ENCODE measurements at places on chromosomes 7 and 10. TPM values are rescaled to one million over a fixed set of nuclear protein-coding genes. Genes with fewer than 3 reads are reported as not detected.

GRCh38 chr10:84845628-84846261 lies 517.4 kb downstream of the CCSER2 start:
- no peak for DNase-seq

The HOXA4 gene
- 1.5 TPM for total RNA-seq

The CYP3A7 gene
- not detected for total RNA-seq

The CALHM1 gene
- not detected for total RNA-seq

GRCh38 chr10:68598978-68599770 lies 39.0 kb downstream of the TET1 start:
- DNase-seq, result peak; percentile 44

The ADK gene
- 18.1 TPM for total RNA-seq

- DNase-seq, result no peak
These were observed 284.8 kb upstream of the FZD8 start for GRCh38 chr10:35926846-35927245.

DNA sequence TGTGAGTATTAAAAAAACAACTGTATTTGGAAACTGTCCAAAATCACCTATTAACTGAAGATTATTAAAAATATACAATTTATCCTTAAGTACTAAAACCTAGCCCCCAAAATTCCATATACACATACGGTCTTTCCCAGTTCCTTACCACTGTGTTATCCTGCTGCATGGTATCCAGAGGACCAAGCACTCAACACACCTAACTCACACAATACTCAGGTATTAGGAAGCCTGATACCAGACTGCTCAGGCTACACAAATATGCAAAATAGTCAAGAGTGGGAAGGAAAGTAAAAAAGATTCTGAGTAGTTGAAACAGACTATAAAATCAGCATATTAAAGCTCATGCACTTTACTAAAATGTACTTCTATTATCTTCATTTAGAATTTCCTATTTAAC lies 67.2 kb downstream of the EPC1 start:
- DNase-seq, result no peak

DNA sequence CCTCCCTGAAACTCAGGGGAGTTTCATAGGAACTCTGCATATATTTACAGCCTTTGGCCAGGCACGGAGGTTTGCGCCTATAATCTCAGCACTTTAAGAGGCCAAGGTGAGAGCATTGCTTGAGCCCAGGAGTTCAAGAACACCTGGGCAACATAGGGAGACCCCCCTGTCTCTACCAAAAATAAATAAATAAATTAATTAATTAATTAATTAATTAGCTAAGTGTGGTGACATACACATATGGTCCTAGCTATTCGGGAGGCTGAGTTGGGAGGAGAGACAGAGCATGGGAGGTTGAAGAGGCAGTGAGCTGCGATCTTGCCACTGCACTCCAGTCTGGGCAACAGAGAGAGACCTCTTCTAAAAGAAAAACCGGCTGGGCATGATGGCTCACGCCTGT lies 9.4 kb upstream of the LEP start:
- DNase-seq, result no peak

DNA sequence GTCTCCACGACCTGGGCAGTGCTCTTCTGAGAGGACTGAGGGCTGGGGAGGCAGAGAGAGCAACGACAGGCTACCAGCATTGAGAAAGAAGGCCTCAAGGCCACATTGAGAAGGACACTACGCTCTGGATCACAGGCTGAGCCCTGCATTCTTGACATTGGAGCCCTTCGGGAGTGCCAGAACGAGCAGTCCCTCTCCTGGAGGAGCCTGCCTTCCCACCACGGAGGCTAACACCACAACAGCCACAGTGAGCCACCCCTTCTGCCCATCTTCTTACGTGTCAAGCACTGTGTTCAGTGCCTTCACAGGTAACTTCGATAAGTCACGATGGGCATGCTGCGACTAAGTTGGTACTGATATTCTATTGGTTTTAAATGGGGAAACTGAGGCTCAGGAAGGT lies 267.8 kb downstream of the RPS24 start:
- no peak for DNase-seq

GRCh38 chr10:31554556-31554955 lies 235.5 kb downstream of the ZEB1 start:
- DNase-seq, result no peak

The HOXA7 gene
- 1.7 TPM for total RNA-seq

GRCh38 chr10:10791869-10792268 lies 225.8 kb upstream of the CELF2 start:
- DNase-seq, result no peak

GRCh38 chr10:35259769-35260397 lies 76.4 kb upstream of the CCNY start:
- DNase-seq, result peak; percentile 67

The NCOA4 gene
- total RNA-seq, result 236 TPM

- no peak for DNase-seq
These were observed 20.5 kb downstream of the GLCCI1 start for GRCh38 chr7:7989133-7989532.

GRCh38 chr7:82633592-82633991 lies 190.0 kb upstream of the CACNA2D1 start:
- no peak for DNase-seq

DNA sequence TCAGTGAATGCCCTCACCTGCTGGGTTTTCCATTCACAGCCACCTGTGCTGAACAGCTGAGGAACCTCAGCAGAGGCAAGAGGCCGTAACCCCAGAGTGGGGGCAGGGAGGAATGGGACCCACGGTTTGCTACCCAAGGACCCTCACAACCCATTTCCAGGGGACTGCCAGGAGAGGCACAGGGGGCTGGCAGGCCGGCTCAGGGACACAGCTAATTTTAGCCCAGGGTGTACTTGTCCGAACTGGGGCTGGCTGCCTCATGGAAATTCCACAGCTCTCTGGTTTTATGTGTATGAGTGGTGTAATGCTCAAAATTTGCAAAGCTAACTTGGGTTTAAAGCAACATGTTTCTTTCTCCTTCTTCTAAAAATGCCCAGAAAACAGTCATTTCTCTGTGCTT lies 42.2 kb downstream of the MINDY4 start:
- DNase-seq, result no peak

- no peak for DNase-seq
These were observed 43.8 kb downstream of the PTPN12 start for GRCh38 chr7:77580762-77581350.

- DNase-seq, result no peak
These were observed 40.6 kb upstream of the CNPY1 start for GRCh38 chr7:155586843-155587440.

The FAM13C gene
- 0.16 TPM for total RNA-seq

- DNase-seq, result no peak
These were observed 218.3 kb downstream of the TRIL start for GRCh38 chr7:28739826-28740225.

GRCh38 chr7:39811161-39811614 lies 138.9 kb upstream of the CDK13 start:
- peak; percentile 74 for DNase-seq

DNA sequence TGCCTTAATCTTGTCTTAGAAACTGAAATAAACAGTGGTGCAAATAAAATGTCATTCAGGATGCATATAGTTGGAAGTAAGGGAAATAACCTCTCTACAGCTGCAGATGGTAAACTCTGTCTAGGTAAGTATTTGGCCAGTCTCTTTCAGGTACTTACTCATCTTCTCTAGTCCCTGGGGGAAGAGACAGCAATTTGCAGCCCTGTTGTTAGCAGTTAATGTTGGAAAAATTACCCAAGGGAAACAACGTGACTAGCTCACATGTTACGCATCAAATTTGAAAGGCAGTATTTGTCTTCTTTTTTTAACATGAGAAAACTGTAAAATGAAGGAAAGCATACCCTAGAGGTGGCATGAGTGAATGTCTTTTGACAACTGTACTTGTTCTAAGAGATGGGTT lies 3.2 kb upstream of the HUS1 start:
- no peak for DNase-seq

DNA sequence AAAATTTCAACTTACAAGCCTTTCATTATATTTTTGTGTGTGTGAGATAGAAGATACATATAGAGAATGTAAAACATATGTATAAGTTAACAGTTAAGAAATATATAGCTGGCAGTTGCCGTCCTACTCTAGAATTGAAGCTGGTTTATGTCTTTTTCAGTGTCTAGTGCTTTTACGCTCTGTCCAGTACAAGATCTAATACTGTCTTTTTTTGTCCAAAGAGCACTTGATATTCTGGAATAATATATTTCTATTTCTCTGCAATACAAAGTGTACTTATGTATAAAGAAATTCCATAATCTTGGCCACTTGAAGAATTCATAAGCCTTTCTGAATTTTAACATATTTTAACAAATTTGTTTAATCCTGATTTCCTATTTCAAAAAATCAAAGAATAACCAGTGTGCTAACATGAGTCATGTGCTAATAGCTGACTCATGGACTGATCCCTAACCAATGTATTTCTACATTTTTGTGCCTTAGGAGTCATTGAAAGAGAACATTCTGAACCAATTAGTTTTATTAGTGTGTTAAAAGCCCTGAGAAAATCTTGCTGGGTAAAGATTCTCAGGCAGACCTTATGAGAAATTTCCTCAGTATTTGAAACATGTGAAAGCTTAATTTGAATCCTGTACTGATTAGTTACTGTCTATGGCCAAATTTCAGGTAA lies 73.2 kb upstream of the CCAR1 start:
- no peak for DNase-seq

The LRRC61 gene
- not detected for total RNA-seq

GRCh38 chr7:3336042-3336665 lies 35.1 kb downstream of the SDK1 start:
- no peak for DNase-seq

The CCDC172 gene
- total RNA-seq, result not detected

DNA sequence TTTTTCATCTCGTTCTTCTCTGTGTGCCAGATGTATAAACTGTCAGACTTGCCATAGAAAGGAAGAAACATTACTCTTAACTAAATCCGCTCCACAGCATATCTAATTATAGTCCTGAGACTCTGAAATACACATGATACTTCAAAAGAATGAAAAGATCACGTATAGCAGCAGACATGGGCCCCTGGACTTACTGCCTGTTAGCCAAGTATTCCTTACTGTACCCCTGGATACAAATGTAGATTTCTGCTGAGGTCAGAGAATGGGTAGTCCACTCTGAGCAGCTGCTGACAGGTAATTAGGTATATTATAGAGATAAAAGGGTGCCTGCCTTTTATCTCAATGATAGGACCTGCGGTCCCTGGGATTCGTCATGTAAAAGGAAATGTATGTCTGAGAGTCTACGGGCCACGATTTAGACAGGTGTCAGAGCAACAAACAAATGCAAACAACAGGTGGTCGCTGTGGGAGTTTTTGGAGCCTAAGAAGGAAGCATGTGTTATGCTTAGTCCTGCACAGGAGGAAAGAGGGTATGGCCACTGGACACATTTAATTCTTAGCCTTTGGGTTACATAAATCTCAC lies 69.4 kb downstream of the VOPP1 start:
- no peak for DNase-seq

DNA sequence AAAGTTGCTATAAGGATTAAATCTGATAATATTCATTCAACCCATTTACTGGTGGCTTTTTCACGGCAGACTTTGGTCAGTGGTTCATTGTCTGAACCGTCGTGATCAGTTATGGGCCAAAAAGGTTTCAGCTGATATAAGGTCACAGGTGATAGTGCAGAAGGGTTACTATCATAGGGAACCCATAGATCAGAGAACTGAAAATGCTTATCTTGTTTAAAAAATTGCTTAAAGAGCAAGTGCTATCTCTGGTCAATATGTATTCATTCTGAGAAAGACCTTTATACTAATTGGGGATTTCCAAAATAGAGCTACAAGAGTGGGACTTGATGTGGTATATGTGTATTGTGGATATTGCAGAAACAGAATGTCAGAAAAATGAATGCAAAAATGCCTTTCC lies 147.8 kb upstream of the SEMA3E start:
- no peak for DNase-seq

The FOXP2 gene
- total RNA-seq, result not detected

DNA sequence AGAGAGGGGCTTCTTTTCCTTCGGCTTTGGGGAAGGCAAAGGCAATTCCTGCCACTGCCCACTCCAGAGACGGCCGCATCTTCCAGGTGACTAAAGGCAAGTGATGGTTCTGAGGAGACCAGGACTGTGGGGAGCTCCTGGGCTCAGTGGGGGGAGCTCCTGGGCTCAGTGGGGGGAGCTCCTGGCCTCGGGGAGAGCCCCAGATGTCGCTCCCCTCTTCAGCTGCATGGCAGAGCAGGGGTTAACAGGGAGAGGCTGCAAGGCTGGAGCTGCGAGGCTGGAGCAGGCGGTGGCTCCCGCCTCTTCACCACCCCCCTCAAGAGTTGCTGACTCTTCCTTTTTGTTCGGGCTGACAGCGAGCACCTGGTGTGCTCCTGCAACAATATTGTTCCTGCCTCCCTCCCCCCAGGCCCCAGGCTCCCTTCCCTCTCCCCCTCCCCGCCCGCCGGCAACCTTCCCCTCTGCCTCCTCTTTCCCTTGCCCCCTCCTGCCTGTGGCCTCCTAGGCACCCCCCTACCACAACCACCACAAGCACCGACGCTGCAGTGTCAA lies 56.3 kb upstream of the LBX1 start:
- no peak for DNase-seq

DNA sequence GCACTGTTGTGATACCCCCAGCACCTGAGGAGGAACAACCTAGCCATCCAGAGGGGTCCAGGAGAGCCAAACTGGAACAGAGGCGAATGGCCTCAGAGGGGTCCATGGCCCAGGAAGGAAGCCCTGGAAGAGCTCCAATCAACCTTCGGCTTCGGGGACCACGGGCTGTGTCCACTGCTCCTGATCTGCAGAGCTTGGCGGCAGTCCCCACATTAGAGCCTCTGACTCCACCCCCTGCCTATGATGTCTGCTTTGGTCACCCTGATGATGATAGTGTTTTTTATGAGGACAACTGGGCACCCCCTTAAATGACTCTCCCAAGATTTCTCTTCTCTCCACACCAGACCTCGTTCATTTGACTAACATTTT lies 1.6 kb upstream of the CASP2 start:
- DNase-seq, result no peak

GRCh38 chr10:43273543-43273942 lies 6.7 kb upstream of the RASGEF1A start:
- no peak for DNase-seq

- no peak for DNase-seq
These were observed 108.1 kb downstream of the GRID1 start for GRCh38 chr10:86258499-86258898.

- no peak for DNase-seq
These were observed 224.3 kb upstream of the PHYHIPL start for GRCh38 chr10:58952162-58952601.

GRCh38 chr10:60185421-60185820 lies 204.3 kb downstream of the ANK3 start:
- no peak for DNase-seq

GRCh38 chr10:128296253-128297007 lies 170.2 kb upstream of the MKI67 start:
- no peak for DNase-seq

DNA sequence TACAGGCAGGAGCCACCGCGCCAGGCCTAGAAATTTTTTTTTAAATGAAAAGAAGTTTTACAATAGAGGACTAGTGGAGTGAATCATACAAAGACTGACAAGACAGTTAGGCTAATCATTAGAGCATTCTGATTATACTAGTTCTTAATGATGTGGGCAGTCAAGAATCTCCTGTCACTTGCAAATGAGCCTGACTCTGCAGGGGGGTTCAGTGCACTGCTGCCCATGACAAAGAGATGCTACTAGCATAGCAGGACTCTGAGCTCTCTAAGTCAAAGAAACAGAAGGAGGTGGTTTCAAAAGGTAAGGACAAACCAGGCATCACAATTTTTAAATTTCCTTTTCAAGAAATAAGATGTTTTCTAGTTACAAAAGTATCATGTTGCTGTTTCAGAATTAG lies 59.0 kb downstream of the CCDC6 start:
- DNase-seq, result no peak

- no peak for DNase-seq
These were observed 17.0 kb downstream of the AGK start for GRCh38 chr7:141568227-141568626.

The ASZ1 gene
- total RNA-seq, result not detected

GRCh38 chr7:134355927-134356326 lies 39.2 kb upstream of the SLC35B4 start:
- peak; percentile 66 for DNase-seq

The KDM7A gene
- 0.46 TPM for total RNA-seq

All from MG63 (cell line).